Cardiac muscle cell (in vitro differentiated cells and primary cell): ENCODE measurements at places on chromosomes 4 and X.

DNA sequence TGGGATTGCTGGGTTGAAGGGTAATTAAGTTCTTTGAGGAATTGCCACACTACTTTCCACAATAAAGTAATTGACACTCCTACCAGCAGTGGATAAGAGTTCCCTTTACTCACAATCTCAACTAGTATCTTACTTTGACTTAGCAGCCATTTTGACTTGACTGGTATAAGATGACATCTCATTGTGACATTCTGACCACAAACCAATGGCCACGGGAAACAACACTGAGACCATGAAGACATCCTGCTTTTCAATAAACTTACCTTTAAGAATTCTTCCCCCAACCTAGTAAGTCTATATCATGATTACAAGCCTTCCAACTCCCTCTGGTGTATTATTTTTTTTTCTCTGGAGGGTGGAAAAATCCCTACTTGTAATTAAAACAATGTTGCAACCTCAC lies 66.9 kb upstream of the WDR1 start:
- no peak for DNase-seq

GRCh38 chrX:17828171-17828570 lies 32.9 kb downstream of the RAI2 start:
- DNase-seq, result no peak

DNA sequence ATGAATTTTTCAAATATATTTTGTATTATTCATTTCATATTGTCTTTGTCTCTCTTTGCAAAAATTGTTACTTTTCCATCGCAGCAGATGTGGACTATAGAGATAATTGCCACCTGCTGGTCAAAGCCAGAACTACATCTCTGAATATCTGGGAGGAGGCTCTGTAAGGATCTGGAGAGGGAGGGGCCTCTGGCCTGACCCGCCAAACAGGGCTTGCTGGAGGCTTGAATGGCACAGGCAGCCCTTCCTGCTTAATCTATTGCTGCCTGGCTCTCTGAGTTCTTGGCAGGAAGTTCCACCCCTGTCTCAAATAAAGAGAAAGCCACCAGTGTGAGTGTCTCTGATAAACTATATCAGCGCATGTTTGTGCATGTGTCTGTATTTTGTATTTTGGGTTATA lies 132.4 kb downstream of the ZMAT1 start:
- peak; percentile 90 for DNase-seq

DNA sequence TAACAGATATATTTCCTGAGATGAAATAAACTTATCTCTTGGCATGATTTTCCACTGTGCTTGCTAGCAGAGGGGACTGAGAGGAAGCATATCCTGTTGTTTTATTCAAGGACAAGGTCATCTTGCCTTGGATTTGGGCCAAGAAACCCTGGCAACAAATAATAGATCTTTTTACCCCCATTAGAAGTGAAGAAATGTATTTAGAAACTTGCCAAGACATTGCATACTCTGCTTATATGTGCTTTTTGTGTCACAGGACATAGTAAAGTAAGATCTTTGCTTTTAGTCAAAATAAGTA lies 170.2 kb downstream of the RAPGEF2 start:
- DNase-seq, result peak; percentile 47

DNA sequence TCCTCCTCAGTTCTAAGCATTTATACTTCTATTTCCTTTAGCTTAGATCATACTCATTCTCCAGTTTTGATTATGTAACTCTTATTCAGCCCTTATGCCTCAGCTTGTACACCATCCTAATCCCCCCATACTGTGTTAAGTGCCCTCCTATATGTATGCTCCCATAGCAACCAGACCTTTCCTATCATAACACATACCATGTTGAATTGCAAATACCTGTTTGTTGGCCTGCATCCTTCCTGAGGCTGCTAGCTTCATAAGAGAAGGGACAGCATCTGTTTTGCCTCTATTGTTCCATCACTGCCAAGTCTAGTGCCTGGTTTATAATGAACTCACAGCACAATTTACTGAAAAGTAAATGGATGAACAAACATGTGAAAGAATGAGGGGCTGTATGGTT lies 443.7 kb downstream of the CENPC start:
- DNase-seq, result no peak

DNA sequence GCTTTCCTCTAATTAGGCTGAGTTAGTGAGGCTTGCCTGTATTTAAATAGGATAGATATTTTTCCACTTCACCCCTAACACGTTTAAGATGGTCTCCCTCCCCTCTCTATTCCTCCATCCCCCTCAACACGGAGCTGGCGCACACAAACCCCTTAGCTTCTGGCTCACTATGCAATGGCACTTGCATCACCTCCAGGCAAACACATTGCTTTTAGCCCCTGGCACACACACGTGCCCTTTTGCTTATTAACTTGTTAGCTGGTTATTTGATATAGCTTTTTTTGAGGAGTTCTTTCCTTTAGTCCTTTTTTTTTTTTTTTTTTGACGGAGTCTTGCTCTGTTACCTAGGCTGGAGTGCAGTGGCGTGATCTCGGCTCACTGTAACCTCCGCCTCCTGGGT lies 94.3 kb downstream of the HDAC8 start:
- DNase-seq, result no peak

DNA sequence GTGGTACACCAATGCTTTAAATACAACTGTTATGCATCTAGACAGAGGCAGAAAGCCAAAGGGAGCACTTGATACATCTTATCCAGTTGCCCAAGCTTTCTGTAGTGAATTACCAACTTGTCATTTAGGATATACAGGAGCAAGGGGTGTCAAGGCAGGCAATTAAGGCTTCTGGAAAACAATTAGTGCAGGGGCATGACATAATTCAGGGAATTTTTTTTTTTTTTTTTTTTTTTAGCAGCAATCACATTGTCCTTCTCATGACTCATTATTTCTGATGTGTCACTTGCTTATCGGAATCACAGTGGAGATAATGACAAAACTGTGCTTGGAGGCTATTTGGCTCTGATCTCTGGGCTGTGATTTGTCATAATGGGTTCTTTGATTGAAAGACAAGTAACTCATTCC lies 259.5 kb downstream of the ARHGAP24 start:
- no peak for DNase-seq

DNA sequence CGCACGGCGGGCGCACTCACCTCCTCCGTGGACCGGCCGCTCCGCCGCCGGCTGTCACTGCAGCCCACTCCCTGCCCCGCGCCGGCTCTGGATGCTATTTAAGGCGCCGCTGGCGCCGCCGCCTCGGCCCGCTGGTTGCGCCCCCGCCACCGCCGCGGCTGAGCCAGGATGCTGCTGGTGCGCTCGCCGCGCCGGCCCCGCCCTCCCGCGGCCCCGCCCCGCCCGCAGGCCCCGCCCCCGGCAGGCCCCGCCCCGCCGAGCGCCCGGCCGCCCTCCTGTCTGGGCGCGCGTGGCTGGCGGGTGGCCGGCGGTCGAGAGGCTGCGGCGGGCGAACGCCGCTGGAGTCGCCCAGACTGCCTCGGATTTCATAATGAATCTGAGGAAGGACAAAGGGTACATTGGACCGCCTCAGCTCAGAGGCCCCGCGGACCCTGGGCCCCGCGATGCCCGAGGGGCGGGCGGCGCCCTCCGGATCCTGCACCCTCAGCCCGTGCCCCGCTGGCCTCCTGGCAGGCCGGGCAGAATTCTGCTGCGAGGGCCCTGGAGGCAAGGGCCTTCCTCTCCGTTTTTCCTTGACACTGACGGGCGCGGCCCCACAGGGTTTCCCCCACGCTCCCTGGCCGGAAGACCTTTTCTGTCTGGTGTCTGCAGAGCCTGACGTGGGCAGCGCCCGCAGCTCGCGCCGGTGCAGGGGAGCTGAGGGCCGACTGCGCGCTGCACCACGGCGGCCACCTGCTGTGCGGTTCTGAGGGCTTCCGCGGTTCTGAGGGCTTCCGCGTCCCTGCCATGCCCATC lies at the start of gene ACSL1:
TSS of gene ACSL1 (minus strand) at position 73 of the 795 bp plus-strand sequence. CDS start 22,454 bp downstream, outside the sequence.
- peak; percentile 92 for DNase-seq

DNA sequence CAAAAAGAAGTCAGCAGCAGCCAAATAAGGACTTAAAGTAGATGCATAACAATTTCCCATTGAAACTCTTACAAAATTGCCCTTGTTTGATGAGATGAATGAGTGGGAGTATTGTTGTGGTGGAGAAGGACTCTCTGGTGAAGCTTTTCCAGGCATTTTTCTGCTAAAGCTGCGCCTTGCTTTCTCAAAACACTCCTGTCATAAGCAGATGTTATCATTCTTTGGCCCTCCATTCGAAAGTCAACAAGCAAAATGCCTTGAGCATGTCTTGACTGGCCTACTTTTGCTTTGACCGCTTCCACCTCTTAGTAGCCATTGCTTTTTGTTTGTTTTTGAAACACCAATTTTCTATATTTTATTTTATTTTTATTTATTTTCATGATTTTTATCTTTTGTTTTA lies 340.9 kb upstream of the FGF13 start:
- no peak for DNase-seq

GRCh38 chrX:9023293-9023692 lies 10.6 kb downstream of the FAM9B start:
- no peak for DNase-seq

GRCh38 chrX:10171249-10171648 lies 14.5 kb downstream of the CLCN4 start:
- no peak for DNase-seq

DNA sequence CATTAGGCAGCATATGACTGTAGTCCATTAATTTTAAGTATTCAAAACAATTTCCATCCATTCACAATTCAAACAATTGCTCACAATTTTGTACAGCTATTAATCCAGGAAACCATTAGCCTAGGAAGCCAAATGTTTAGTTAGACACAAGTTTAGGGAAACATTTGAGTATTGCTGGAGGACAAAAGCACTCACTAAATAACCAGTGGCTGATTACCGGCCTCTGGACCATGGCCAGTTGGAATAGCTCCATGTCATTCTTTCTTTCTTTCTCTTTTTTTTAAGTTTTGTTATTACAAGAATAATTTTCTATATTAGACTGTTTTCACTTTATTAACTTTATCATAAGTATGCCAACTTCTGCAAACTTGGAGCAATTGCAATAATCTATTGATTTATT lies 31.3 kb downstream of the TRIML2 start:
- DNase-seq, result no peak

GRCh38 chr4:65968831-65969558 lies 298.7 kb upstream of the EPHA5 start:
- no peak for DNase-seq

DNA sequence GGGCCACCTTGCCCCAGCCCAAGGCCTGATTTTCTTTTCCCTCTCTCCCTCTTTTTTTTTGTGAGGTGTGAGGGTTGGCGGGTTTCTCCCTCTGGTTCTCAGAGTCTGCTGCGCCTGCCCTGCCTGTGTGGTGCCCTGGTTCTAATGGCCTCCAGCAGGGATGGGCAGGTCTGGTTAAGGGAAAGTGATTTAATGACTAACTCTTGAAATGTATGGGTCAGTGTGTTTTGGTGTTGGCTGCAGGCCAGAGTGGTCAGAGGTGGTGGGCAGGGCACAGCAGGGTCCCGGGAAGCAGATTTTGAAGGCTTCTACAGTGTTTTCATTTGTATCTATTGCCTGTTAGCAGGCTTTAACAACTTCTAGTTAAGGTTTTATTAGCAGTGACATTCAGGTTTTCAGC lies 39.0 kb downstream of the JADE1 start:
- no peak for DNase-seq

GRCh38 chr4:87088186-87088585 lies 132.2 kb downstream of the KLHL8 start:
- DNase-seq, result no peak

GRCh38 chrX:21802839-21803238 lies 36.6 kb upstream of the MBTPS2 start:
- no peak for DNase-seq

- no peak for DNase-seq
Observed at GRCh38 chr4:183393446-183393845, 51.0 kb upstream of the CDKN2AIP start.

DNA sequence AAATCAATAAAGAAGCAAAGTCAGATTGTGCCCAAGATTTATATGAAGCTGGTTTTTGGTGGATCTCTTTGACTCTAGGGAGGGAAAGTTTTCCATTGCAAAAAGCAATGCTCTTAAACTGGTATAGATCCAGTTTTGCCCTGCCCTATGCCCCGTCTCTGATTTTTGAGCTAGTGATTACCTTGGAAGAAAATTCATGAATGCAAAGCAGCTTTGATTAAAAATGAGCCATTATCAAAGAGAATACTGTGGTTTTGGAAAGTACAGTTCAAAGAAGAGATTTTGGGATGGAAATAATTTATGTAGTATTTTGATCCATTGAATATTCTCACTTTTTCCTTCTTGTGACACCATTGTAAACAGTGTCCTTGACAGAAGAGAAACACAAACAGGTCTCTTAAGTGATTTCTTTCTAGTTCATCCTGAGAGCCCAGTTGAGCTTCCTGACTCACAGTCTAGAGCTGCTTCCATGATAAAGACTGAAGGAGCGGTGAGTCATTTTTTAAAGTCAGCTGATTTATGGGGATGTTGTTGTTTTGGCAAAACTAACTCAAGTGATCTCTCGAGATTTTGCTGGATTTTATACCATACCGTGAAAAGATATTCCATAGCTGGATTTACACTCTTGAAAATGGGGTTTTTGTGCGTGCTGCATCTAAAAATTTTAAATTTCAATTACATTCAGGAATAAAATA lies 76.7 kb downstream of the AFF1 start:
- peak; percentile 90 for DNase-seq

- no peak for DNase-seq
Observed at GRCh38 chr4:127229855-127230608, 402.7 kb upstream of the INTU start.

DNA sequence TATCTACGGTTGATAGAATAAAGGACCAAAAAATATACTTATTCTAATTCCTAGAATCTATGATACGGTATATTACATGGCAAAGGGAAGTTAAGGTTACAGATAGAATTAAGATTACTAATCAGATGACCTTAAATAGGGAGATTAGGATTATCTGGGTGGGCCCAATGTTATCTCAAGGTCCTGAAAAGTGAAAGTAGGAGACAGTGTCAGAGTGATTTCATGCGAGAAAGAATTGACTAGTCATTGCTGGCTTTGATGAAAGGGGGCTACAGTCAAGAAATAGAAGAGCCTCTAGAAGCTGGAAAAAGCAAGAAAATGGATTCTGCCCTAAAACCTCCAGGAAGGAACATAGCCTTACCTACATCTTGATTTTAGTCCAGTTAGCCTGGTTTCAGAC lies 176.9 kb upstream of the PPP1R2C start:
- no peak for DNase-seq
